ENCODE measurements at places on chromosomes 13 and 19. TPM values are rescaled to one million over a fixed set of nuclear protein-coding genes. Genes with fewer than 3 reads are reported as not detected.

Gene TEX26
- total RNA-seq = not detected

Gene FKBP8
- 278 TPM for total RNA-seq

Gene PSPN
- total RNA-seq = 0.69 TPM

Gene COL5A3
- total RNA-seq = not detected

Gene IRGC
- total RNA-seq = not detected

Gene MAP4K1
- total RNA-seq = 0.25 TPM

Gene SPC24
- total RNA-seq = 1.5 TPM

Gene DLL3
- 0.05 TPM for total RNA-seq

Gene SERP2
- 8.1 TPM for total RNA-seq

Gene ZNF541
- not detected for total RNA-seq

Gene PROZ
- total RNA-seq = not detected

Gene FSD1
- total RNA-seq = 5.6 TPM

Gene PRTN3
- not detected for total RNA-seq

Gene C5AR1
- total RNA-seq = not detected

Gene MCEMP1
- total RNA-seq = not detected

Gene CD37
- total RNA-seq = not detected

Gene COMP
- not detected for total RNA-seq

Gene S1PR5
- total RNA-seq = not detected

Data from renal cortical epithelial cell (primary cell).